ENCODE measurements at places on chromosomes 3 and 15.

DNA sequence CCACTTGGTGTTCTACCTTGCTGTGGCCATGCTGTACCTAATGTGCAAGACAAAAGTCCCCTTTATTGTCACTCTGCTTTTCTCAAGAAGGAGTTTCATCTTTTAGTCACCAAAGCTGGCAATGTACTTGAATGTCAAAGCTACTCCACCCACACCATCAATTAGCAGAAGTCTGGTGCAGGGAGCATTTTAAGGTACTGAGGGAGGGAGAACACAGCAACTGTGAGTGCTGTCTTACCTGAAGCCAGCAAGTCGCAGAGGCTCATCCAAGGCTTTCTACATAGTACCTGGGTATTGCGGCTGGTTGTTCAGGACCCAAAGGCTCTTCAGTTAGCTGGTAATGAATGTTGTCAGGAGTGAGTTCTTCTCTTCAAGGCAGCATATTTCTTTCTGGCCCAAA is 820.4 kb downstream of the OTOL1 start:
- DNase-seq = no peak

DNA sequence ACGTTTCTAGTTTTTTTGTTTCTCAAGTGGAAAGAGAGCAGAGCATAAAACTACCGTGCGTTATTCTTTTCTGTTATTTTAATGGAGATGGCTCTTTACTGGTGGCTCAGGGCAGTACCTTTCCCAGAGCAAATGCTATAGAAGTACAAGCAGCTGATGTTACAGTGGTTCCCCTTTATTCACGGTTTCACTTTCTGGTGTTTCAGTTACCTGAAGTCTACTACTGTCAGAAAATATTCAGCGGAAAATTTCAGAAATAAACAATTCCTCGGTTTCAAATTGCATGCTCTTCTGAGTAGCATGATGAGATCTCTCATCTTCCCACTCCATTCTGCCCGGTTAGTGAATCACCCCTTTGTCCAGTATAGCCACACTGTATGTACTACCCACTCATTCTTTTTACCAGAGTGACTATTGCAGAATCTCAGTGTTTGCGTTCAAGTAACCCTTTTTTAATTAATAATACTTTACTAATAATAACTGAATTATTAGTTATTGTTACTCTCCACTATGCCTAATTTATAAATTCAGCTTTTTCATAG is 597.5 kb upstream of the ROBO2 start:
- DNase-seq = no peak

DNA sequence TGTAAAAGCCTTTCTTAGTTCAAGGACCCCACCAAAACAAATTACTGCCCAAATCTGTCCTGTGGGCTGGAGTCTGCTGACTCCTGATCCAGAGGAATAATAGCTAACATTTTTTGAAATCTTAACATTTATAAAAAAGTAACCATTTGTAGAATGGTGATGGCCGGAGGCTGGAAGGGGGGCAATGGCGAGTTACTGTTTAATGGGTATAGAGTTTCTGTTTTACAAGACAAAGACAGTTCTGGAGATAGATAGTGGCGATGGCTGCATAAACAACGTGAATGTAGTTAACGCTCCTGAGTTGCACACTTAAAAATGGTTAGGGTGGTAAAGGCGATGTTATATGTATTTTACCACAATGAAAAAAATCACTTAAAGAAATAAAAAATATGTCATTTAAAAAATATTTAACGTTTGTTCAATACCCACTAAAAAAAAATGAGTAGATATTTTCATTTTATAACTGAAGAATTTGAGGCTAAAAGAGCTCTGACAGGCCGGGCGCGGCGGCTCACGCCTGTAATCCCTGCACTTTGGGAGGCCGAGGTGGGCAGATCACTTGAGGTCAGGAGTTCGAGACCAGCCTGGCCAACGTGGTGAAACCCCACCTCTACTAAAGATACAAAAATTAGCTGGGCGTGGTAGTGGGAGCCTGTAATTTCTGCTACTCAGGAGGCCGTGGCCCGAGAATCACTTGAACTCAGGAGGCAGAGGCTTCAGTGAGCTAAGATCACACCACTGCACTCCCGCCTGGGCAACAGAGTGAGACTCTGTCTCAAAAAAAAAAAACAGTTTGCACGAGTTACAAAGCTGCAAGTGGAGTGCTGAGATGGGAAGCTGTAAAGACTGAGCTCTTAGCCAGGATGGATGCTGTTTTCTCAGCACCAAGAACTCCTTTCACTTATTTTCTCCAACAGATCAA is 37.6 kb downstream of the IGF2BP2 start:
- no peak for DNase-seq

DNA sequence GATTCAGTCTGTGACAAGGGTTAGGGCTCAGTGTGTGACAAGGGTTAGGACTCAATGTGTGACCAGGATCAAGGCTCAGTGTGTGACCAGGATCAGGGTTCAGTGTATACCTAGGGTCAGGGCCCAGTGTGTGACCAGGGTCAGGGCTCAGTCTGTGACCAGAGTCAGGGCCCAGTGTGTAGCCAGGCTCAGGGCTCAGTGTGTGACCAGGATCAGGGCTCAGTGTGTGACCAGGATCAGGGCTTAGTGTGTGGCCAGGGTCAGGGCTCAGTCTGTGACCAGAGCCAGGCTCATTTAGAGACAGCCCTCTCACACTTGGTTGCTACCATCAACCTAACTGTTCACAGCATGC is 24.2 kb downstream of the LOXL1 start:
- no peak for DNase-seq

GRCh38 chr3:31880020-31880419 is 101.0 kb downstream of the OSBPL10 start:
- no peak for DNase-seq

- DNase-seq = no peak
Measured at GRCh38 chr3:139173372-139174108, 128.8 kb upstream of the PRR23C start.

DNA sequence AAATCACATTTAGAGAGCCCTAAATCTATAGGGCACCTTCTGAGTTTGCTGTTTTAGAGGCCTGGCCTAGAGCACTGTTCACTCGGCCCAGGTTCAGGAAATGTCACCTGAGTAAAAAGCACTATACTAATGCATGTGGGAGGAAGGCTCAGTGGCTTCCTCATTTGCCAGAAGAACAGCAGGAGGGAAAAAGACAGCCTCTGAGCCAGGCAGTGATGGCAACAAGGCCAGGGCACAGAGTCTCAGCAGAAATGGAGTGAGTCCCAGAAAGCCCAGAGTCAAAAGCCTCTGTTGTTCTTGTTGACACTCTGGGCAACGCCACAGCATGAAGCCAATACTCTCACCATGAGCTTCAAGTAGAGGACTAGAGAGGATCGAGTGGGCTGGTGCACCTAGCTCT is 25.9 kb downstream of the LTF start:
- DNase-seq = no peak

DNA sequence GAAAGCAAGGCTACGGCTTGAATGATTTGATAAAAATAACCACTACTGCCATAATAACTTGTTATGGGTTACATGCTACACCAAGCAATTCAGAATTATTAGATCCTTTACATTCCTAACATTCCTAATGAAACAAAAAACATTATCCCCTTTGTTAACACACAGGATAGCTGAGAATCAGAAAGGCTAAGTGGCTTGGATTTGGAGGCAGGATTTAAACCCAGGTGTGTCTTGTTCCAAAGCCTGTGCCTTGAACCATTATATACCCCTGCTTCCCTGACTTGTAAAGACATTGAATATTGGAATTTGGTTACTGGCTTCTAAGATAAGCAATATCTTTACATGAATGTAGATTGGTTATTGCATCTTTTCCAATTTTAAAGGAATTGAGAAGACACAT is 417.1 kb upstream of the GOLIM4 start:
- DNase-seq = no peak

DNA sequence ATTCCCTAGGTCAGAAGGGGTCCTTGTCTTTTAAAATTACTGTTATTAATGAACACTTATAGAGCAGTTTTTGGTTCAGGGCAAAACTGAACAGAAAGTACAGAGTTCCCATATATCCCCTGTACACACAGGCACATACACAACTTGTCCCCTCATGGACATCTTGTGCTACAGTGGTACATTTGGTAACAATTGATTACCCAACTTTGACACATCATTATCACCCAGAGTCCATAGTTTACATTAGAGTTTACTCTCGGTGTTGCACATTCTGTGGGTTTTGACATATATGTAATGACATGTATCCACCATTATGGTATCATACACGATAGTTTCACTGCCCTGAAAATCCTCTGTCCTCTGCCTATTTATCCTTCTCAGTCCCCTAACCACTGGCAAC is 984 bp upstream of the EDC3 start:
- DNase-seq = no peak

GRCh38 chr15:30885814-30886213 is 17.9 kb upstream of the FAN1 start:
- DNase-seq = no peak

- DNase-seq = no peak
Measured at GRCh38 chr3:4078903-4079302, 224.3 kb upstream of the SETMAR start.

GRCh38 chr3:65902304-65902793 is 136.4 kb downstream of the MAGI1 start:
- no peak for DNase-seq

- DNase-seq = no peak
Measured at GRCh38 chr15:52128568-52128967, 16.0 kb upstream of the BCL2L10 start.

DNA sequence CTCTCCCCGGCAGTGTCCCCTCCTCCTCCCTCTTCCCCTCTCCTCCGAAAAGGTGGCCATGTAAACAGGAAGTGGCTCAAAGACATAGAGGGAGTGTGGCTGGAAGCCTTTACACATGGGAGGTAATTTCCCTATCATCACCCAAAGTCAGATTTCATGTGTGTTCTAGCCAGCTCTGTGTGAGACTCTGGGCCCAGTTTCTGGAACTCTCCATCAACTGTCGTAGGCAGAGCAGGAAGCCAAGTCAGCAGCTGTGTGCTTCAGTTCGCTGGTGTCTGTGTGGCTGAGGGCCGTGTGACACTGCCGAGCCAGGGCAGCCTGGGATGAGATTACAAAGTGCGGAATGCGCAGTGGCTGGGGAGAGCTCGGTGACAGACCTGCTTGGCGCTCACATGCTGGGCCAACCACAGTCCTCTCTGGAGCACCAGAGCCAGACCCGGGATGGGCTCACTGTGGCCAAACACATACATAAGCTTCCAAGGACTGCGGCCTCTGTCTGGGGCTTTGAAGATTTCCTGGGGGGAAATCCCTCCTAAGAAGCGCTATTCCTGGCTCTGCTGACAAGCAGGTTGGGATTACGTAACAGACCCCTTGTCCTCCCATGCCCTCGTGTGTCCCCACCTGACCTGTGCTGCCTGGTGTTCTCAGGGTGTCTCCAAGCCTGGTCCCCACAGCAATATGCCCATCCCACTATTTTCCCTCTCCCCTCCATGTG is 50.7 kb downstream of the UMPS start:
- DNase-seq = no peak

DNA sequence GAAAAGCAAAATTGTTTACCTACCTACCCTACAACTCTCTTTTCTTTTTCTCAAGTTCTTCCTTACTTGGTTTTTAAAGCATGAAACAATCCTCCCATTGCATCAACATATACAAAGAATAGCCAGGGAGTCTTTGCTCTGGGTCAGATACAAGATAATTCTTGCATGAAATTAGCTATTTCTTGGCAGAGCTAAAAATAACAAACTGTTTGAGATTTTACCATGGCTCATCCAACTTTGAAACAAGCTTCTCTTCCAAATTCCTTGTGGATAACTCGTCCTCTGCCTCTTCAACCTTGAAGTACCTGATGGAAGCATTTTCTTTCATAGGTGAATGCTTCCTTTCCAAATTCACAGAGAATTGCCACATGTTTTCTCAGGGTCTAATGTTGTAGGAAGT is 9.2 kb upstream of the CBLB start:
- DNase-seq = no peak

- no peak for DNase-seq
Measured at GRCh38 chr3:69390771-69391170, 4.9 kb upstream of the FRMD4B start.

DNA sequence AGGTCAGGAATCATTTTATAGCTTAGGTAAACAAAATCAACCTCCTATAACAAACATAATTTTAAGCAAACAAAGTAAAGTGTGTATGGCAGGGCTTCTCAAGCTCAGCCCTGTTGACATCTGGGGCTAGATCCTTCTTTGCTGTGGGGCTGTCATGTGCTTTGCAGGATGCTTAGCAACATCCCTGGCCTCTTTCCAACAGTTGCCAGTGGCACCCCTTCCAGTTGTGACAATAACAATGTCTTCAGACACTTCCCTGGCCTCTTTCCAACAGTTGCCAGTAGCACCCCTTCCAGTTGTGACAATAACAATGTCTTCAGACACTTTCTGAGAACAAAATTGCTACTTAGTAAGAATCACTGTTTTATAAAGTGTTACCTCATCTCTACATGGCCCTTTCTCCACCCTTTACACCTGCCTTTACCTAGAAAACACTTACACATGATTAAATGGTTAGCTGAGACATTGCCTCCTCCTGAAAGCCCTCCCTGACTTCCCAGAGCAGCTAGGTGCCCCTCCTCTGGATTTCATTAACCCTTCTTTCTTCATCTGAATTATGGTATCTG is 194.0 kb upstream of the LMCD1 start:
- DNase-seq = no peak

GRCh38 chr3:66486646-66487045 is 14.2 kb downstream of the LRIG1 start:
- no peak for DNase-seq

- no peak for DNase-seq
Measured at GRCh38 chr3:129040039-129040336, 20.6 kb upstream of the GP9 start.

DNA sequence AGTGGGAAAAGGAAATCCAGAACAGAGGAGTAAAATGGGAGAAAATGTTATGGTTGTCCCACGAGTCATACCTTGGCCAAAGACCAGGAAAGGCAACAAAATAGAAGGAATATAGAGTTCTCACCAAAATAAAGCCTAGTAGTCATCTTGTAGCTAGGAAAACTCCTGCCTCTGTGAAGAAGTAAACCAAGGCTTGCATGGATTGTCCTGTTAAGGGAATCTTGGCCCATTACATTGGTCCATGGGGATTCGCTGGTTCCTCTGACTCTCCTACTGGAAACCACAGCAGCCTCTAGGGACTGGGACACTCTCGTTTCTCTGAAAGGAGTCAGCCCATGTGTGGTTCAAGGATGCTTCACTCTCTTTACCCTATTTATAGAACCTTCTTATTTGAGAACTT is 62.9 kb upstream of the FNDC3B start:
- DNase-seq = no peak

- no peak for DNase-seq
Measured at GRCh38 chr3:14457999-14458398, 55.6 kb downstream of the SLC6A6 start.

- no peak for DNase-seq
Measured at GRCh38 chr3:31423482-31423881, 109.2 kb upstream of the STT3B start.

GRCh38 chr15:101255615-101256241 is 3.9 kb upstream of the CHSY1 start:
- no peak for DNase-seq

Data from T1000 (cell line).